Left lung (tissue), 14 donors: ENCODE measurements at places on chromosomes 6 and 20.

DNA sequence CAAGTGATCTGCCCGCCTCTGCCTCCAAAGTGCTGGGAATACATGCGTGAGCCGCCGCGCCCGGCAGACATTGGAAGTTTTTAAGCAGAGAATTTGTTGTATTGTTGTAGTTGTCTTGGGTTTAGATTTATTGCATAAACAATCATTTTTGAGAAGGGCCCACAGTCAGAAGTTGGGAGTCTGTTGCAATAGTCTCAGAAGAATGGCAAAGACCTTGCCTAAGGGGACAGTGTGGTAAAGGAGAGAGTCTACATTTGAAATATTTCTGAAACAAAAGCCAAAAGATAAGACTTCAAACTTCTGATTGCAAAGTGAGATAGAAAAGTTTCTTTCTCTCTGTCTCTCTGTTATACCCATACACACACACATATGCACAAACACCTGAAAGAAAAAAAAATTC is 22.5 kb downstream of the HFE start:
- no peak for DNase-seq

GRCh38 chr20:45538209-45538799 is 978 bp downstream of the WFDC6 start:
- DNase-seq: no peak

DNA sequence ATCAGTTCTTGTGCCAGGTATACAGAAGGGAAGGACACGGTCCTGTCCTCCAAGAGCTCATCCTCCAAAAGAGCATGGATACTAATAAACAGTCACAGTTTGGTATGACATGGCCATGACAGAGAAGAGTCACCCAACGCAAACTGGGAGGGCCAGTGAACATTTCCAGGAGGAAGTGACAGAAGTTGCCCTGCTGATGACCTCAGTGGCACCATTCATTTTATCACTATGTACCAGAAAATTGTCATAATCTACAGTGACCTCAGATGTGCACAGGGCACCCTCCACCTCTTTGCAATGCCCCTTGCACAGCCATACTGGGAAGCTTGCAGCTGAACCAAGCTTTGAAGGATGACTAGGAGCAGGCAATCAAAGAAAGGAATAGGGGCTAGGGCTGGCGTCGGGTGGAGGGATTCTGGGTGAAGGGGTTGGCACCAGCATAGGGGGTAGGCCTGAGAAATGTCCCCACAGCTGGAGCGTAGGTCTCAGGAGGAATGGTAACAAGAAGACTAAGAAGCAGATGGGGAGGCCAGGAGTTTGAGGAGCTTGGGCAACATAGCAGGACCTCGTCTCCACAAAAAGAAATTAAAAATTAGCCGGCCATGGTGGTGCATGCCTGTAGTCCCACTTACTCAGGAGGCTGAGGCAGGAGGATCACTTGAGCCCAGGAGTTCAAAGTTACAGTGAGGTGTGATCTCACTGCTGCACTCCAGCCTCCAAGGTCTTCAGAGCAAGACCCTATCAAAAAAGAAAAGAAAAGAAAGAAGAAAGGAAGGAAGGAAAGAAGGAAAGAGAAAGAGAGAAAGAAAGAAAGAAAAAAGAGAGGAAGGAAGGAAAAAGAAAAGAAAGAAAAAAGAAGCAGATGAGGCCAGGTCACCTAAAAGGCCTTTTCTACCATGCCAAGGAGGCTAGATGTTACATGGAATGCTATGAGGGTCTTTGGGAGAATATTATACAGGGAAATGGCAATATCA is 65.3 kb upstream of the SNX9 start:
- no peak for DNase-seq

- DNase-seq: no peak
These were observed 26.0 kb downstream of the PRPF6 start for GRCh38 chr20:64006902-64007301.

GRCh38 chr20:22686097-22686496 is 101.7 kb upstream of the FOXA2 start:
- DNase-seq: peak; percentile 61

- DNase-seq: peak; percentile 41
These were observed 213.7 kb upstream of the CITED2 start for GRCh38 chr6:139588076-139588639.

DNA sequence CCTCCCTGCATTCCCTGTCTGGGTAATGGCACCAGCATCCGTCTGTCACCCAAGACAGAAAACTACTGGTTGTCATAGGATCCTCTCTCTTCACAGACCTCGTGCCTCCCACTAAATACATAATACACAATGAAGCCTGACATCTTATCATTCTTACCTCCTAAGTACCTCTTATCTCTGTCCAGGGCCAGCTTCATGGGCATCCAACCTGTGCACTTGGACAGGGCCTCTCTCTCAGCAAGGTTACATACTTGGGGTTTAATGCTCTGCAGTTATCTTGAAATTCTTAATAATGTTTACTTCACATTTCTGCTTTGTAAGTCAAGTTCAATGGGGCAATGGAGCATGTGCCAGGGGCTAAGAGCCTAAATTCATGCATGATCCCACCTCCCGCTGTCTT is 30.8 kb upstream of the KLHL31 start:
- no peak for DNase-seq

DNA sequence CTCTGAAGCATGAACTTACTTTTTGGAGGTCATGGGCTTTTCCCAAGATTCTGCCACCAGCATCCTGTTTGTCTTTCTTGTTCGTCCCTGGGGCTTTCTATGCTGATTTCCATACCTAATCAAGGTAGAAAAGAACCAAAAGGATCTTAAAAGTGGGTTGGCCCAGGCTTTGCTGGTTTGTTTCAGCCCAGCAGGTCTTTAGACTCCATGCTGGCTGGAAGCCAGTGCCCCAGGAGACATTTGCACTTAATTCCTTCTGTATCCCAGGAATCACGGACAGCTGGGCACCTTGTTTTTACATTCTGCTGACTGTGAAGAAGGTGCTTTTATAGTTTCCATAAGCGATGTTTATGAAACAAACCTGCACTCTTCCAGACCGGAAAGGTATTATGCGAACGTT is 195.9 kb downstream of the CDH4 start:
- DNase-seq: no peak

DNA sequence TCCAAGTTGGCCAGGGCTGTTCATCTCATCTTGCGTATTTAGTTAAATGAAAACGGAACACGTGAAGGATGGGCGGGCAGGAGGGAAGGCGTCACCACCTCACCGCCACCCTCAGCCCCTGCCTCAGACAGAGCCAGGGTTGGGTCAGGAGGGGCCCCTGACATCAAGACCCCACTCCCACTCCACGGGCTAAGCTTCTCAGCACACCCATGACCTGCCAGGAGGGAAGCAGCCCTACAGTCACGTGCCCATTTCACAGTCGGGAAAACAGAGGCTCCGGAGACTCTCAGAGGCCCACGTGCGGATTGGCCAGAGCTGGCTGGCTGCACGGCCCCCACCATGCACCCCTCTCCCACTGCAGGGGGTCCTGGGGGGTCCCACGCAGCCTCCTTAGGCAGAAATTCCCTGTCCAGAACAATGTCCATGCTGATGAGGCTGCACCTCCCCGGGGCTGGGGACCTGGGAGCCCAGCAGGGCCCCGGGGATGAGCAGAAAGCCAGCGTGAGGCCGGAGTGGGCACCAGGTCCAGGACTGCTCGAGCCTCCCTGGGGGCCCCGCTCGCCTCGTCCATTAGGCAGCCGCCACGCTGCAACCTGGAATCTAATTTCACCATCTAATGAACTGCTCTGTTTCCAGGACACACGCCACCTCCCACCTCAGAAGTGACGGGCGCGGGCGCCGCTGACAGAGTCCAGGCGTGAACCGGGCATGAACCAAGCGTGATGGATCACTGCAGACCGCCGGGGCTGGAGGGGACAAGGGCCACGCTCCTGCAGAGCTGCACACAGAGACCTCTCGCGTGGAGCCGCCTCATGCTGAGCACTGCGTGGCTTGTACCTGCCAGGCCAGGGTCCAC is 15.8 kb downstream of the KCNQ2 start:
- no peak for DNase-seq

DNA sequence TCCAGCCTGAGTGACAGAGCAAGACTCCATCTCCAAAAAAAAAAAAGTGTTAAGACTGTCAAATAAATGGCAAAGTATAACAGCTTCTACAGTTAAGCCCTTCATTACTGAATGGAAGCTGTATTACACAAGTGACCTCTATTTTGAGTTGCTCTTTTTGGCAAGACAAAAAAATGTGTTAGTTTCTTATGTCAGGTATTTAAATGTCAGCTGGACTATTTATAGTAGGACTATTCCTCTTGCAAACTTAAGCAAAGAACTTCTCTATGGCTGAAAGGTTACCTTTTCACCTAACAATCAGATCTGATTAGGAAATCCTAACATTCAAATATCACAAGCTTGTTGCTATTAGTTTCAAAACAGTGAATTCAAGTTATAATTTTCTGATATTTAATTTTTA is 12.4 kb downstream of the UBE2V1 start:
- DNase-seq: no peak

GRCh38 chr6:52547647-52548352 is 29.1 kb downstream of the TRAM2 start:
- DNase-seq: no peak

DNA sequence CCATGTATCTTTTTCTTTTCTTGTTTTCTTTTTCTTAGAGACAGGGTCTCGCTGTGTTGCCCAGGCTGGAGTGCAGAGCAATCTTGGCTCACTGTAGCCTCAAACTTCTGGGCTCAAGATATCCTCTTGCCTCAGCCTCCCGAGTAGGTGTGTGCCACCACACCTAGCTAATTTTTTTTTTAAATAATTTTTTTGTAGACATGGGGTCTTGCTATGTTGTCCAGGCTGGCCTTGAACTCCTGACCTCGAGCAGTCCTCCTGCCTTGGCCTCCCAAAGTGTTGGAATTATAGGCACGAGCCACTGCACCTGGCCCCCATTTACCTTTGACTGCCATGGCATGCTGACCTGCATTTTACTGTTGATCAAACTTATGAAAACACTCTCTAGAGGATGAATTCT is 198.6 kb downstream of the SOX4 start:
- DNase-seq: no peak

DNA sequence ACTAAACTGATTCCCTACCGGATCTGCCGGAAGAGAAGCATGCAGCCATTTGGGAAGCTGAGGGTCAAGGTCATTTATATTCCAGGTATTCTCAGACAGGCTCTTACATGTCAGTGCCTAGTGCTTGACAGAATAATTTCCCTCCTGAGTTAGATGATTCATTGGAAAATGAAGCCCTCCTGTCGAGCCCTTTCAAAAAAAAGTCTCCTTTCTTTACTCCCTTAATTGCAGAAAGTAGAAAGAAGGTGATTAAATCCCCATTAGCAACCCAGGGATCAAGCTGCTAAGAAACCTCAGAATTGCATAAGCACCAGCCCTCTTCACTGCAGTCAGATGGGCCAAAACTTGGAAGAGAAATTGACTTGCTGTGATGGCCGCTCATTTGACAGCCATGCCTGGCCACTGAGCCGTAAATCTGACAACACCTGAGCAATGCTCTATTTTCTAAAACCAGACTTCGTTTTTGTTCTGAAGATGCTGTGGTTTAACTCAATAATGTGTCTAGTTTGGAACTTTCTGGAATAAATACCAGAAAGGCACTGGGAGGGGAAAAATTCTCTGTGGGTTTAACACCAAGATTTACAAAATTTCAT is 61.0 kb upstream of the ARMH2 start:
- no peak for DNase-seq

- no peak for DNase-seq
These were observed at the start of gene LAMP5 for GRCh38 chr20:9514461-9515213. LAMP5 (plus strand) TSS chr20:9514590; CDS start chr20:9514853, 263 bp downstream.

- no peak for DNase-seq
These were observed 31.3 kb upstream of the LAMP5 start for GRCh38 chr20:9483131-9483530.

DNA sequence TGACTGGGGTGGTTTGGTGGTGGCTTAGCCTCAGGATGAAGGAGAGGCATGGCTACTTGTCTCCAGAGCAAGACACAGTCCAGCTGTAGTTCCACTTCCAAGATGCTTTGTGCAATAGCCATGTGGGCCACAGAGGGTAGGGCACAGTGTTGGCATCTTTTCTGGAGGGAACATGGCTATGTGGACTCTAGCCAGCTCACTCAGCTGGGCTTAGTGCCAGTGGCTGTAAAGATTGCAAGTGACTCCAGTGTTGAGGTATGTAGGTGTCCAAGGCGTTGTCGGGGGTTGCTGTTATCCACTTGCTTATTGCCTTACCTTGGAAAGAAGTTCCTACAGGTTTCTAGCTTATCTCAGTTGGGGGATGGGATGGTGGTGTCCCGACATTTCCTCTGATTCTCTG is 233.4 kb downstream of the CD109 start:
- no peak for DNase-seq

DNA sequence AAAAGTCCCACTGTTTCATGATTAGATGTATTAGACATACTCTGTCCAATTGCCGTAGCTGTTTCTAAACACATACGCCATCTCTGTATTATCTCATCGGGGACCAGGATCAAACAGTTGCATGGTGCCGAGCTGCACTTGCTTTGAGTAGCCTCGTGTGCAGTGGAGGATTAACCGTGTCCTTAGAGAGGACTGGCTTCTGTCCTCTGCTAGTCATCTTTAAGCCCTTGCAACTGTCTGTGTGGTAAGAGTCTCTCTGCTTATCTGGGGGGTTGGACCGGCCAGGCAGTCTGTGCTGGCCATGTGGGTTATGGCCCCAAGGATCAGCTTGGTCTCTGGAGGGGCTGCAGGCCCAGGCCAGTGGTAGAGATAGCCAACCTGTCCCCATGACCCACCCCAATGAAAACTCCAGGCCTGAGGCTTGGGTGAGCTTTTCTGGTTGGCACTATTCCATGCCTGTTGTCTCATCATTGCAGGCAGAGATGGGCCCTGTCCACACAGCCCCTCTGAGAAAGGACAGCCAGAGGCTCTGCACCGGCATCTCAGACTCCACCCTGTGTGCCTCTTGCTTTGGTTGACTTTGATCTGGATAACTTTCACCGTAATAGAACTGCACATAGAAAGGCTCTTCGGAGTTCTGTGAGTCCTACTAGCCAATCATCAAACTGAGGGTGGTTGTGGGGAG is 137.3 kb upstream of the SNX9 start:
- DNase-seq: no peak

DNA sequence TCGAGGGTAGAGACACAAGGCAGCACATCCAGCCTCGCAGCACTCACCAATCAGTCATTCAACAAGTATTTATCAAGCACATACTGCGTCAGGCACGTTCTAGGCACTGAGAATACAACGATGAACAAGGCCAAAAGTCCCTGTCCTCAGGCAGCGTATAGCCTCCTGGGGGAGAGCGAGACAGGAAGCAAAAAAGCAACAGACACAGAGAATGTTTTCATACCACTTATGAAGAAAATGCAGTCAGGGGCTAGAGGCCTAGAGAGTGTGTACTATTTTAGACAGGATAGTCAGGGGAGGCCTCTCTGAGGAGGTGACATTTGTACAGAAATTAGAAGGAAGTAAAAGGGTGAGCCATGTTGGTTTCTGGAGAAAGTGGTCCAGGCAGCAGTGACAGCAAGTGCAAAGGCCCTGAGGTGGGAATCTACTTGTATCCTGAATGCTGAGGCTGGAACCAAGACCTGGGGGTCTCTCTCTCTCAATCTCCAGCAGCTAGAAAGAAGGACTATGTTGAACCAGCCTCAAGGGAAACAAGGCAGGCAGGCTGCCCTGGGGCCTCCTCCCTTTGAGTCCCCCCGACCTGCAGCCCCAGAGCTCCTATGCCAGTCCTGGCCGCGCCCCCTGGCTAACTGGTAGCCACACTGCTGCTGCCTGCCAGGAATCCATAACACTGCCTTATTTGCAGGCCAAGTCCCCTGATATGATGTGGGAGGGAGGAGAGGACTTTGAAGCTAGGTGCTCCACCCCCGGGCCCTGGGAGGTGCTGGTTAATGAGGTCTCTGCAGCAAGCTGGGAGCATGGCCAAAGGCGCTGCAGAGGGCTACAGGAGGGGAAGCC is 151.2 kb downstream of the GRM4 start:
- DNase-seq: no peak
